ENCODE measurements at places on chromosomes 6 and 20. TPM values are rescaled to one million over a fixed set of nuclear protein-coding genes. Genes with fewer than 3 reads are reported as not detected.

The TBC1D7 gene
- total RNA-seq, result 52.8 TPM

The MLN gene
- total RNA-seq, result not detected

The CAGE1 gene
- 0.03 TPM for total RNA-seq

The SLC17A1 gene
- not detected for total RNA-seq

The GSTA3 gene
- not detected for total RNA-seq

The GCNT2 gene
- 48.4 TPM for total RNA-seq

The PROKR2 gene
- total RNA-seq, result not detected

The RSPO4 gene
- total RNA-seq, result 1.0 TPM

The ULBP1 gene
- 0.40 TPM for total RNA-seq

The HLA-DQB1 gene
- total RNA-seq, result 6.6 TPM

The RBM24 gene
- 27.6 TPM for total RNA-seq

The EYS gene
- 0.03 TPM for total RNA-seq

The L3MBTL3 gene
- total RNA-seq, result 22.2 TPM

The RIN2 gene
- total RNA-seq, result 5.5 TPM

The ZSCAN26 gene
- total RNA-seq, result 40.5 TPM

The OXT gene
- not detected for total RNA-seq

The SLC16A10 gene
- 4.8 TPM for total RNA-seq

The KCNK16 gene
- not detected for total RNA-seq

The FBXO5 gene
- 80.7 TPM for total RNA-seq

The LAMA2 gene
- 1.5 TPM for total RNA-seq

The CCN6 gene
- not detected for total RNA-seq

The TNXB gene
- 0.71 TPM for total RNA-seq

The PHF1 gene
- 25.6 TPM for total RNA-seq

The GPX5 gene
- not detected for total RNA-seq

The DAAM2 gene
- total RNA-seq, result 2.1 TPM

The TFAP2A gene
- 0.39 TPM for total RNA-seq

The CCR6 gene
- not detected for total RNA-seq

The PTGIS gene
- 31.3 TPM for total RNA-seq

The NTSR1 gene
- total RNA-seq, result 0.12 TPM

Measured in neural progenitor cell (in vitro differentiated cells).